Astrocyte (in vitro differentiated cells and primary cell): ENCODE measurements at places on chromosomes 6 and 20. TPM values are rescaled to one million over a fixed set of nuclear protein-coding genes. Genes with fewer than 3 reads are reported as not detected.
A peak's percentile ranks its signal among the peaks of the same experiment; 100 is the strongest.

Gene PRL
- not detected in 2 replicates for total RNA-seq

Gene PHACTR1
- 8.5 and 10.0 TPM in 2 replicates for total RNA-seq

Gene TFAP2D
- not detected in 2 replicates for total RNA-seq

Gene ARFGEF3
- total RNA-seq, result 1.5 and 1.9 TPM in 2 replicates

Gene NKAIN4
- 146 and 162 TPM in 2 replicates for total RNA-seq

Gene DEFB124
- not detected in 2 replicates for total RNA-seq

Gene HLA-DQB1
- total RNA-seq, result 3.7 and 4.1 TPM in 2 replicates

- no peak for DNase-seq
These were observed 67.2 kb downstream of the TCP11 start for GRCh38 chr6:35073766-35074471.

DNA sequence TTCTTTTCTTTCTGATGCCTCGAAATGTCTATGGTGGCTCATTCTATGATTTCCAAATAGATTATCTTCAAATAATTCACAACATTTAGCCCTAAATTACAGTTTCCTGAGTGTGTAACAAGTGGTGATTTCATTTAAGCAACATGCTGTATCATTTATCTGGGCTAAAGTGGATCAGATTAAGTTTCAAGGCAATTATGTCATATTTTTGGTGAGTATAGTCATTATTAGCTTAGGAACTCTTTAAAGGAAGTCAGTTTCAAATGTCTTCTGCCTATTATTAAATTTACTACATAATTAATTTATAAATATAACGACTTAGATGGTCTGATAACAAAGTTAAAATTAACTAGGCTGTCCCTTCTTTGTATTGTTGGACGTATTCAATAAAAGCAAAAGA, 847.9 kb upstream of the FLRT3 start:
- DNase-seq, result no peak

- DNase-seq, result no peak
These were observed 41.5 kb downstream of the CTCFL start for GRCh38 chr20:57483287-57484050.

GRCh38 chr6:105509506-105510331, 106.8 kb upstream of the PREP start:
- DNase-seq, result no peak

DNA sequence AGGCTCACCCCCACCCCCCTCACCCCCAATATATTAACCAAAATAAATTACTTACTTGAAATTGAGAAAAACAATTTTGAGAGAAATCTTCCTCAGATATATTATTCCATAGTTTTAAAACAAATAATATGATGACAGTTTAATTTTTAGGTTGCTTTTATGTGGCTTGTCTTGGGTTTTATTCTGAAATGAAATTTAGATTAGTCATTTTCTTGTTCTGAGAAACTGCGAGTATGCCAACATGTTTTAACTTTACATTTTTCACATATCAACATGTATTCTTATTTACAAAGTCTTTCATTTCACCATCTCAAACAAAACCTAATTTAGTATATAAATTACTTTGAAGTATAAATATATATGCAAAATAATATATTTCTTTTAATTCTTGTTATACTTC, 11.1 kb downstream of the REV3L start:
- DNase-seq, result no peak

GRCh38 chr6:111423960-111424846, 58.8 kb downstream of the REV3L start:
- peak; percentile 40 for DNase-seq

GRCh38 chr6:158639056-158639455, 5.5 kb downstream of the DYNLT1 start:
- DNase-seq, result no peak

- DNase-seq, result no peak
These were observed 151.4 kb downstream of the PHF3 start for GRCh38 chr6:63787021-63787420.

- DNase-seq, result peak; percentile 54
These were observed 135.5 kb downstream of the LY86 start for GRCh38 chr6:6723921-6724538.

- DNase-seq, result no peak
These were observed 123.6 kb upstream of the GLP1R start for GRCh38 chr6:38924791-38925509.

DNA sequence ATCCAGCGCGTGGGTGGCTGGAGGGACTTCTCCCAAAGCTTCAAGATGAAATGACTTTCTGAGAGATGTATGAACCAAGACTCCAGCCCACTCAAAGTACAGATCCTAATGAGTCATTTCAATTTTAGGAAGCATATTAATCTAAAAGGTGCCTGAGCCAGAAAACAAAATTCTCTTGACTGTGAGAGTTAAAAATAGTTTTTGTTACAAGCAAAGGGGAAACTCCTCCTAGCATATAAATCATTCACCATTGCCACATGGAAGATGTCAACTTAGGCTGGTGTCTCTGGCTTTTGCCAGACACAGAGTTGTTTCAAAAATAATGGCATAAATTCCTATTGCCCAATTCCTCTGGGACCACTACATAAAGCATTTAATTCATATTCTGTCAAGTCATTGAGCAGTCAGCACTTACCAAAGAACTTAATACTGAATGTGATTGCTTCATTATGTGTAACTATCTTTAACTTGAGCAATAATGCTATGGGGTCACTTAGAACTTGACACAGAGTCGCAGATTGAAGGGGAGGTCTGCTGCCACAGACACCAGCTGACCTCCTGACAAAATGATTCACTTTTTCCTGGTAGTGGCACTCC, 280.6 kb downstream of the SLC35F1 start:
- peak; percentile 86 for DNase-seq

GRCh38 chr20:2748551-2749342, 51.7 kb downstream of the CPXM1 start:
- DNase-seq, result no peak

GRCh38 chr6:145161501-145161900, 573.8 kb downstream of the EPM2A start:
- no peak for DNase-seq

GRCh38 chr6:116836606-116837342, 7.9 kb upstream of the GPRC6A start:
- DNase-seq, result no peak

DNA sequence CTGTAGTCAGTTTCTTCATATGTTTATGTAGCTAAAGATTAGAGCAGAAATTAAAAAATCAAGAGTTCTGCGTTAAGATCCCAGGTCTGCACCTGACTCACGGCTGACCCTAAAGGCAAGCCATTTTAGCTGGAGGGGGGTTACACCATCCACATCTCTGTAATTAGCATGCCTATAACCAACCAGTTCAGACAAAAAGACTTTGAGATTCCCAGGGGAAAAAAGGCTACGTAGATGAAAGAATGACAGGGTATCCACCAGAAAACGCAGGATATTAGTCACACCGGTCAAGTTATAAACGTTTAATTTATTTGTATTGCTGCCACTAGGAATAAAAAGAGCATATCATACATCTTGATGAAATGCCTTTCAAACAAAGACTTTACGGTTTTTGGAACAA, 299.1 kb downstream of the FOXC1 start:
- DNase-seq, result no peak

GRCh38 chr20:44429017-44429339, 46.7 kb upstream of the TTPAL start:
- no peak for DNase-seq

DNA sequence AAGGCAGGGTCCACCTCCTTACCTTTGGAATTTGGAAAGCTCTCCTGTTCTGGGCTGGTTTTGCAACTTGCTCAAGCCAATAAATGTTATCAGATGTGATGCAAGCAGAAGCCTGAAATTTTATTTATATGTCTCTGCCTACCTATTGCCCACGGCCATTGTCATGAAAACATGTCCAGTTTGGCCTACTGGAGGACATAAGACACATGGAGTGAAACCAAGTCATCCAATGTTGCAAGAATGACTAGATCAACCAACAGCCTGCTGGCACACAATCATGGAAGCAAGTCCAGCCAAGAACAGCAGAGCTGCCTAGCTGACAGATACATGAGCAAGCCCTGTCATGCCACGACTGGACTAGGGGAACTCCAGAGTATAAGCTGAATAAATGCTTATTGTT, 56.7 kb upstream of the IRAK1BP1 start:
- peak; percentile 17 for DNase-seq

DNA sequence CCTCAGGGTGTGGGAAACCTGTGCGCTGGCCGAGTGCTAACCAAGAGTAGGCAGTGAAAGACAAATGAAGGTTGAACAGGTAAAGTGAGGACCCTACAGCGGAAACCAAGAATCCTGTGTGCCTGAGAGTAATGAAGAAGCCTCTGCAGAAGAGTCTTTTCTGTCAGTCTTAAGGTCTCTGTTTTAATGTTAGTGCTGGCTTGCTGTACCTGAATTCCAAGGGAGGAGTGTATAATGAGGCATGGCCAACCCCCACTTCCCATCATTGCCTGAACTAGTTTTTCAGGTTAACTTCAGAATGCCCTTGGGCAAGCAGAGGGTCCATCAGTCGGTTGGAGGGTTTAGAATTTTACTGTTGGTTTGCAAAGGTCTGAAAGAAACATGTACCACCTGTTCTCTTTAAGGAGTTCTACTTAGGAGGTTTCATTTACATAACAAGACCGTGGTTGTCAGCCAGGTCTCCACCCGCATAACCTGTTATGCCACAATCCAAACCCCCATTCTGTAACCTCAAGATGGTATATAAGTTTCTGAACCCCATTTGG, 589 bp upstream of the PDCD2 start:
- DNase-seq, result no peak

DNA sequence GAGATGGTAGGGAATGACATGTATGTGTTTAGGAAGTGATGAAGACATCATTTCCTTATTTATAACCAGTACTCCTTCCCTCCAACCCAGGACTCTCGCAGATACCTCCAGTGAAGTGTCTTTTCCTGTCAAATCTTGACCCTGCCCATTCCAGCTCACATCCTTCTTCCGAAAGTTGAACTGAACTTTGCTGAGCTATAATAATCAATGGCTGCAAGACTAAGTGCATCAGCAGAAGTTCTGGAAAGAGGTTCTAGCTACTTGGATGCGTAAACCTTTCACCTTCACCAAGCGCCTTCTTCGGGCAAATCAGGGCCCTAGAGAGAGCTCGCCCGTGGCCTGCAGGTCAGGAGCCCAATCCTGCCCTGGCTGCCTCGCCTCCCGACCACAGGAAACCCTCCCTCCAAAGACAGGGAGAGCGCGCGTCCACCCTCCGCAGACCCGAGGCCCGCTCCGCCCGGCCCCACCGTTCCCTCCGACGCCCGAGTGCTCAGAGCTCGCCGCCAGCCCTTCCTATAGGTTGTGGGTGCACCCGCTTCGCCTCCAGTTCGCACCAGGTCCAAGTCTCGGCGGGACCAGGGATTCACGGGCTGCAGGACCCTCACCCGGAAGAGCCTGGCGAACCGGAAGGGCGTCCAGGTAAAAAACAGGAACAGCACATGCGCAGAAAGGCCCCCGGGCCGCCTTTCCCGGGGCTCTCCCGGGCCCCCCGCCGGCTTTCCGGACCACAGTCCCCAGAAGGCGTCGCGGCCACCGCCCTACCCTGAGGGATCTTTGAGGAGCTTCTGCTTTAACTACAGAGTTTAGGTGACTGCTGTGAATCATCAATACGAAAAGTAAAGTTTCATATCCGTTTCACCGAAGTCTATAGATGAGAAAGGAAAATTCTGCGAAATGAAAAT, at the start of gene ZNF334:
Gene ZNF334, minus strand, starts transcription at position 617 of the 902 bp plus-strand sequence. CDS start 1,457 bp downstream, outside the sequence.
- peak; percentile 23 for DNase-seq

DNA sequence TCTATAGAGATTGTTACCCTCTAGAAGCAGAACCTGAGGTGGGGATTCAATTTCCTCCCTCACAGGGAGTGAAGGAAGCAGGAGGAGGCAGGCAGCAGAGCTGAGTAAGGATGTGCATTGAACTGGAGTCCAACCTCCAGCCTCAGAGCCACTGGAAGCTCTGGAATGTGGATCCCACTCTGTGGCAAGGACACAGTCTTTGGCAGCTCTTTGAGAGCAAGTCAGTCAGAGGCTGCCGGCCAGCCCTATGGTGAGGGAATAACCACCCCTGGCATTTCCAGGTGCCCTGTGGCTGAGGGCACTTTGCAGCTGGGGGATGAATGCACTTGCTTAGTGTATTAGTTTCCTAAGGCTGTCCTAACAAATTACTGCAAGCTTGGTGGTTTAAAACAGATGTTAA, 37.2 kb downstream of the EBF4 start:
- peak; percentile 14 for DNase-seq

DNA sequence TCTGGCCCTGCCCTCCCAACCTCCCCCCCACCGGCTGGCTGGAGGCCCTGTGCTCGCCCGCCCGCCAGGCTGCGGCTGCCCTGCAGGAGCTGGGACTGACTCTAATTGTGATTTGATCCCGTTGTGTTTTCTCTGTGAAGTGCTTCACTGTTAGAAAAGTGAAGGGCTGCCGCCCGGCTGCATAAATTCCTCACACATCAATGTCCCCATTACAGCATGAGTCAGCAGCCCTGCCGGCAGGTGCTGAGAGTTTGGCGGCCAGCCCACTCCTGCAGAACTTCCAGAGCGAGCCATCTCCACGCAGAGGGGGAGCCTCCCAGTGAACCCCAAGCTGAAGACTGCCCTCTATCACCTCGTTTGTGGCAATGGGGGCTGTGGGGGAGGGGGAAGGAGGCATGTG, 137.9 kb downstream of the DLL1 start:
- DNase-seq, result peak; percentile 45

DNA sequence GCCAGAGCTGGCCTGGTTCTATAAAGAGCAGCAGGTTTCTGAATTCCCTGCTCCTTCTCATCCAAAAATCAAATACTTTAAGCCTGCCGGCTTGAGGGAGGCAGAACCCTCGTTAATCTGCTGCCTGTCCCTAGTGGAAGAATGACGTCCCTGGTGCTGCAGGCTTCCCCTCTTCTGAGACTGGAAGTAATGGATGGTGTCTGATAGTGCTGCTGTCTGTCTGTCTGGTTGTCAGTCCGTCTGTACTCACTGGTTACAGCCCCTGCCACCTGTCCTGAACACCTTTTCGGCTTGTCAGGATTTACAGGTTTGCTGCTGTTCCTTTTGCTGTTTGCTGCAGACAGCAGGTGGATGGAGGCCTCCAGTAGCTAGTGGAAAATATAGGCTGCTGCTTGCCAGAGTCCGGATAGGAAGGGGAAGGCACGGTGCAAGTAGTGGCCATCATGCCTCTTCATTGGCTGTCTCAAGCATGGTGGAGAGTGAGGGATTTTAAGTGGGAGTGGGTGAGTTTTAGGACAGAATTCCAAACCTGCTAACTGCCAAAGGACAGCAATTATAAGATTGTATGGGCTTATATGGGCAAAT, 2.5 kb downstream of the RIMS1 start:
- no peak for DNase-seq
